ENCODE measurements at places on chromosomes 1 and 21.

GRCh38 chr1:178300352-178300699, 196.4 kb downstream of the CLEC20A start:
- no peak for DNase-seq

- no peak for DNase-seq
Measured at GRCh38 chr1:60541831-60542532, 468.4 kb upstream of the C1orf87 start.

GRCh38 chr1:6508816-6509189, 17.3 kb upstream of the PLEKHG5 start:
- DNase-seq: no peak

- DNase-seq: no peak
Measured at GRCh38 chr1:23102289-23102688, 66.4 kb downstream of the LUZP1 start.

GRCh38 chr21:31537872-31538576, 121.5 kb upstream of the SOD1 start:
- no peak for DNase-seq

DNA sequence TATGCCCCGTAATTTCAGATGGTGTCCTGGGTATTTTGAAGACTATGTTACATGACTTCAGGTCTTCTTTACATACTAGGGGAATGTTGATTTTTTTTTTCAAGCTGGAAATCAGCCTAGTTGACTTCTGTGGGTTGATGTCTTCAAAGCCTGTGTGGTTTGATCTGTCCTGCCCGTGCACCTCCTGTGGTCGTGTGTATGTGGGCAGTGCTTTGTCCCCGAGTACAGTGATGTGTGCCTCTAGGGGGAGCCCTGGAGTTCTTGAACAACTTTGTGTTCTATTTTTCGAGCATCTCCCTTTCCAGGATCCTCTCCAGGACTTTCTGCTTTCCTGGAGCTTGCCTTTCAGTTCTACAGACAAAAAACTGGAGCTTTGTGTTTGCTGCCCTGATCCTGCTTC, 28.9 kb downstream of the OBSCN start:
- no peak for DNase-seq

GRCh38 chr1:6181347-6181770, 1.2 kb upstream of the CHD5 start:
- no peak for DNase-seq

DNA sequence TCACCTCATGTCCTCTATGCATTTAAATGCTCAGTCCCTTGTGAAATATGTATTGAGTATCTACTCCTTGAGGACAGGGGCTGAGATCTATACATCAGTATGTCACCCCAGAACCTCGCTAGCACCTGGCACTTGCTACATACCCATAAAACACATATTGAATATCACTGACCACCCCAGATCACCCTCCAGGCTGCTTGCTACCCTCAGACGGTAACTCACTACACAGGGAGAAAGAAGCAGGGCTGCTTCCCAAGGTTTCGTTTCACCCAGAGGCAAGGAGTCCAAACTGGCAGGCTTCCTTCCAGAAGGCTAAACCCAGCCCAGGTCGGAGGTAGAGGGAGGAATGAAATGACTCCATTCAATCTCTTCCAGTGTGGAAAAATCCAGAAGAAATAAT, 8.5 kb downstream of the INKA2 start:
- no peak for DNase-seq

DNA sequence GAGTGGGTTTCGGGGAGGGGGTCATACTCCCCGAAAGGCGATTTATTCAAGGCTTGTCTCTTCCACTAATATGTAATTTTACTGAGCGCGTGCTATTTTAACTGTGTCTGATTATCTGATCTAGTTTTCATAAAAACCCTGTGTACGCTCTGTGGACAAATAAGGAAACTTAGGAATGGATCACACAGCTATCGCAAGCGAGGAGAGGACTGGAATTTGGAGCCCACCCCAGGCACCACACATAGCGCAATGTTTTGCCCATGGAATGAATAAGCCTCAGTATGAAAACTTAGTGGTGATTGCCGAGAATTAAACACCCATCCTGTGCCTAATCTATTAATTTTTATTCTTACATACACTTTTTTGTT, 9.8 kb upstream of the RAB42 start:
- no peak for DNase-seq

DNA sequence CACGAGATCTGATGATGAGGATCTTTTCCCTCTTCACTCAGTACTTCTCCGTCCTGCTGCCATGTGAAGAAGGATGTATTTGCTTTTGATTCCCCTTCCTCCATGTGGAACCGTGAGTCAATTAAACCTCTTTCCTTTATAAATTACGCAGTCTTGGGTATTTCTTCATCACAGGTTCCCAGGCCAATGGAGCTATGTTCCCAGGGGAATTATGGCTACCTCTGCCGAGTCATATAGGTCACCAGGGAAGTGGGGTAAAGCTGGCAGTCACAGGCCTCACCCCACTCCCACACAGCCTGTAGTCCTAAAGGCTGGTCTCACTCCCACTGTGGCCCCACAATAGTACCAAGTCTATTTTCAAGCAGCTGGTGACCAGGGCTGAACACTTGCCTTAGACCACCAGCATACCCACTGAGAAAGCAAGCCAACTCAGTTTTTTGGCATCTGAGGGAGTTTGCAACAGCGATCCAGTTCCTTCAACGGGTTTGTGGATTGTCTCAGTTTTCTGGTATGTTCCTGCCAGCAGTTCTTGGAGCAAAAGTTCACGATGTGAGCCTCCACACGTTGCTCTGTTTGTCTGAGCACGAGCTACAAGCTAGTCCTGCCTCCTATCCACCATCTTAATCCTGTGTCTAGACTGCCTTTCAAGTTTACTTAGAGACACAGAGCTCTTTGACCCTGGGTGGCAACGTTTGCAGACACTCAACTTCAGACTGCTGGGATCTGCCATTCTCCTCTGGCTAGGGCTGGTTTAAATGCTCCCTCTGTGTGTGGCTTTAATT, 104.5 kb downstream of the CENPF start:
- no peak for DNase-seq

DNA sequence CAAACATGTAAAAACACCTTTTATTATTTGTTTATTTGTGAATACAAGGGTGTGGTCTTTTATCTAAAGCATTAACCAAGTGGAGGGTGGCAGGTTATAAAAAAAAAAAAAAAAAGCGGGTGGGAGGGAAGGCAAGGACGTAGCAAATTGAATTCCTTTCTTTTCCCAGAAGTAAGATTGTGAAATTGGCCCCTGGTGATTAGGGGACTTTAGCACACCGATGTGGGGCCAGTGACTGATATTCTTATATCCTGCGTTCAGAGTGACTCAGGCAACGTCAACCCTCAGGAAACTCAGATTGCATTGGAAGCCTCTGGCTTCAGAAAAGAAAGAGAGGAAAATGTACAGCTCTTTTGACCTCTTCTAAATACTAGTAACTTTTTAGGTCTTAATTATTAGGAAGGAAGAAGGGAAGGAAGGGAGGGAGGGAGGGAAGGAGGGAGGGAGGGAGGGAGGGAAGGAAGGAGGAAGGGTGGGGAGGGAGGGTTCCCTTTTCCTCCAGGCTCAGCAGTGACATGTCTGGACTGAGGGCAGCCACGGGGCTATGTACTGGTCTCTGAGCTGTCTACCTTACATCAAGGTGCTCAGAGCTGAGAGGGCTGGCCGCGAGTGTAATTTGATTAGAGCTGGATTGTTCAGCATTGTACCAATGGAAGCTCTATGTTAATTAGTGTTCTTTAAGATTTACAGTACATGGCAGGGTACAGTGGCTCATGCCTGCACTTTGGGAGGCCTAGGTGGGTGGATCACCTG, 30.2 kb downstream of the EVA1C start:
- no peak for DNase-seq

- DNase-seq: no peak
Measured at GRCh38 chr1:248831842-248832241, 6.1 kb upstream of the SH3BP5L start.

GRCh38 chr21:28310171-28310685, 682.4 kb downstream of the LTN1 start:
- DNase-seq: no peak

- DNase-seq: no peak
Measured at GRCh38 chr1:235858766-235859165, 7.9 kb downstream of the LYST start.

DNA sequence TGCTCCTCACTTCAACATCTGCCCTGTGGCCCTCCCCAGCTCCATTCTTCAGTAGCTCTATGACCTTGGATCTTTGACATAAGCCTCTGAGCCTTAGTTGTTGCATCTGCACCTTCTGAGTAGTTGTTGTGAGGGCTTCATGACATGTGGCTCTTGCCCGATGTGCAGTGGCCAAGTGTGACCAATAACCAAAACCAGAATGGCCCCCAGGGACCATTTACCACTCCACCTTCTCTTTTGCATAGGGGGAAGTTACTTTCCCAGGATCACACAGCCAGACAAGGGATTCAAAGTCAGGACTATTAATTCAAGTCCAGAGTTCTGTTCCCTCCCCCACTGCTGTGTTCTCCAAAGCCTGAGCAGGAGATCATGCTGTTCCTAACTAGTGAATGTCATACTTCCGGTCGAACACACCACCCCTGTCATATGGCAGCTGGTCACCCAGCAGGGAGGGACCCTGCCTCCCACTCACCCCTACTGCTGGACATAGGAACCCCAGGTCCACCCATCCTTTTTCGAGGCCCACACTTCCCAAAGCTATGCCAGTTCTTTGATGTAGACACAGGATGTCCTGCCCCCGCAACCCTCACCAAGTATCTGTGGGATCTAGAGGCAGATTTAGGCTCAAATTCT, 4.0 kb downstream of the FGR start:
- no peak for DNase-seq

DNA sequence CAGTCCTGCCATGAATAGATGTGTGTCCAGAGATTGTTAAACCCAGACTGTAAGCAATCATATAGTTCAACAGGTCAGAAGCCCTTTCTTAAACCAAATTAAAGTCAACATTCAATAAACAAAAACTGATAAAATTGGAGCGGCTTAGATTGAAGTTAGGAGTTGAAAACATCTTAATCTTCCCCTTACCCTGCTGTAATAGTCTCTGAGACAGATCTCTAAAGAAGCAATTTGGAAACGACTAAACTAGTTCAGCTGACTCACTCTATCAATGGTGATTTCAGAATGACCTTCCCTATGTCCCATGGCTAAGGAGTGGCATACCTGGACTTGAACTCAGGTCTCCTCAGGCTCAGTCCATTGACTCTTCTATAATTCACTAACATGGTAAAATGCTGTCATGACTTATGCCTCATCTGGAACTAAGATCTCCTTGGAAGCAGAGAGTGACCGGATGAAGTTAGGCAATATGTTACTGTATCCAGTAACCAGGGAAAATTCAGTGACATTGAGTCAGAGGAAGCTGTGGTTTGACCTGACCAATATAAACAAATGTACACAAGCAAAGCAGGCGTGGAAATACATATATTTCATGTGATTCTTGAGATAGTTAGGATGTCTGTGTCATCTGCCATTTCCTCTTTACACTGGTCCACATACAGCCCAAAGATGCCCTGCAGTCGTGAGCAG, 30.1 kb downstream of the SGIP1 start:
- peak; percentile 84 for DNase-seq

DNA sequence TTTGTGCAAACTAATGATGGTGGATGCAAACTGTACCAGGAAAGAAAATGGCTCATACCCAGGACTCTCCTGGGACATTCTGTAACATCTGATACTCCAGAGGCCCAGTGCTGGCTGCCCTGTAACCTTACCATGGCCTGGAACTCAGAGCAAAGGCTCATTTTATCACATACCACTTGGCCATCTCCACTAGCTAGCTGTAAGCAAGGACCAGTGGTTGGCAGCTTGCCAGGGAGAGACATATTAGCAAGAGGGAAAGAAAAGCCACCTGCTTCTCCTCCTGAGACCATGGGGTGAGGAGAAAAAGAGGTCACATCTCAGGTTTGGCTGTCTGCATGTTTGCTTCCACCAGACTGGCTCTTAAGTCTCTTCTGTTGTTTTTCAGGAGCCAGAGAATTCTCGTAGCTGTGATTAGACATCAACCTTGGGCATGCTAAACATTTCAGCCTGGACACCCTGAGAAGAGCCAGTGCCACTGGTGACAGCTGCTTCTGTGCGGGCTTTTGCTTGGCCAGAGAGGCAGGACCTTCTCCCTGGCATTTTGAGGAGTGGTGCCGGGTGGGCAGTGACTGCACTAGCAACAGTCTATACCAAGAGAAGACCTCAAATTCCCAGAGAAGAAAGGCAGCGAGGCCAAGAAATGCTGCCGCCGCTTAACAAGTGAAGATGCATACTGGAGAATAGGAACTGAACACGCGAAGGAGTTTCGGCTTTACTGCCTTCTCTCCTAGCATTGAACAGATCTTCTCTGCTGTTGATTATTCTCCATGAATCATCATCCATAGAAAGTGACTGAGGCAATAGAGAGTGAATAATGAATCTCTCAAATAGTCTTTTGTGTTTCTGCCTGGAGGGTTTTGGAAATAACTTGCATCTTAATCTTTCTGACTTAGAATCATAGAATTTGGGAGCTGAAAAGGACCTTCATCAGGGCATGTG, 6.7 kb upstream of the INKA2 start:
- no peak for DNase-seq

DNA sequence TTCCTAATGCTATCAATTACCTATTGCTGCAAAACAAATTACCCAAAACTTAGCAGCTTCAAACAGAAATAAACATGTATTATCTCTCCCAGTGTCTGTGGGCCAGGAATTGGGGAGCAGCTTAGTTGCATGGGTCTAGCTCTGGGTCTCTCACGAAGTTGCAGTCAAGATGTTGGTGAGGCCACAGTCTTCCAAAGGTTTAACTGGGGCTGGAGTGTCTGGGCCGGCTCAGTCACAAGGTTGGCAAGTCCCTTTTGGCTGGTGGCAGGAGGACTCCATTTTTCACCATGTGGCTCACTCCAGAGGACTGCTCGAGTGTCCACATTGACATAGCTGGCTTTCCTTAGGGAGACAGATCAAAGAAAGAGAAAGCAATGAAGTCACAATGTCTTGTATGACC, 5.0 kb upstream of the LRP8 start:
- DNase-seq: no peak

GRCh38 chr1:78619446-78619802, 824 bp upstream of the IFI44L start:
- DNase-seq: no peak

GRCh38 chr1:63861052-63861691, 87.4 kb downstream of the ROR1 start:
- DNase-seq: no peak

DNA sequence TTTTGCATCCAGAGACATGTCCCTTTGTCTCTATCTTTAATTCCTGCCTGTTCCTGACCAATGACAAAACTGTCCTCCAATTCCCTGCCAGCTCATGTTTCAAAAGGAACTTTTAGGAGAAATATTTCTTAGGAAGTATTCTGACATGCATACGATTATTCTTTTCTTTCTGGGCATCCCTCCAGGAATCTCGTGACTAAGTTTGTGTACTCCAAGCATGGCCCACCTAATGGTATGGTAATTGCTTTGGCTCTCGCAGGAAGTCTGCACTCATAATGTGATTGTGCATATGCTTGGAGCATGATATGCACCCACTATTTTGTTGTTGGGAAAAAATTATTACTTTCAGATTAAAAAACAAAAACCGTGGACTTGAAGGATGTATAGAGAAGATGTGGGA, 256.4 kb downstream of the PRDM2 start:
- DNase-seq: no peak

- DNase-seq: no peak
Measured at GRCh38 chr1:41751804-41752513, 166.8 kb downstream of the HIVEP3 start.

- no peak for DNase-seq
Measured at GRCh38 chr1:239922778-239923522, 168.7 kb upstream of the FMN2 start.

GRCh38 chr1:94327001-94327690, 89.8 kb upstream of the ARHGAP29 start:
- no peak for DNase-seq

GRCh38 chr1:198185759-198186158, 29.0 kb downstream of the NEK7 start:
- no peak for DNase-seq

- DNase-seq: no peak
Measured at GRCh38 chr1:87325982-87326738, 2.5 kb upstream of the LMO4 start.
